AG08396 (cell line): ENCODE measurements at places on chromosomes 7 and 10.
A peak's percentile ranks its signal among the peaks of the same experiment; 100 is the strongest.

- DNase-seq = peak; percentile 48
These were observed 13.1 kb downstream of the IFT22 start for GRCh38 chr7:101308245-101309085.

DNA sequence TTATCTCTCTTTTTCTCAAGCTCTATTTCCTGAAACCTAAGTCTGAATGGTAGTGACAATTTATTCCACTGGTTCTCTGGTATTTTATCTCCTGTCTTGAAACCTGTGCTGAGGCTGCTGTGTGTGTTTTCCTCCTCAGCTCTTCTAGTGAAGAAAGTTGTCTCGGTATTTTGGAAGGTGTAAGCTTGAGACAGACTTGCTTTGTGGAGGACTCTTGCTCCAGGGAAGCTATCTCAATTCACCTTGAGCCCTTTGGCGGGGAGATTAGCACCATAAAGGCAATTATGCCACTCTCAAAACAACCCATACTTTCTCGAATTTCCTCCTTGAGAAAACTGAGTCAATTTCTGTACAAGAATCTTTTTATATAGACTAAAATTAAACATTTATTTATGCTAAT is 141.6 kb downstream of the THSD7A start:
- DNase-seq = no peak

DNA sequence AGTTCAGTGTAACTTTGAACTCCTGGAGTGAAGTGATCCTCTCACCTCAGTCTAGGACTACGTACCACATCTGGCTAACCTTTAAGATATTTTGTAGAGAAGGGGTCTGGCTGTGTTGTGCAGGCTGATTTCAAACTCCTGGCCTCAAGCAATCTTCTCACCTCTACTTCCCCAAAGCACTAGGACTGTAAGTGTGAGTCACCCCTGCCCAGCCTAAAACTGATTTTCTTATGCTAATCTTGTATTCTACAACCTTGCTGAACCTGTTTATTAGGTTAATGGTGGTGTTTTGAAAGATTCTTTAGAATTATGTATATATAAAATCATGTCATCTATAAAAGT is 58.0 kb downstream of the LCOR start:
- DNase-seq = no peak

DNA sequence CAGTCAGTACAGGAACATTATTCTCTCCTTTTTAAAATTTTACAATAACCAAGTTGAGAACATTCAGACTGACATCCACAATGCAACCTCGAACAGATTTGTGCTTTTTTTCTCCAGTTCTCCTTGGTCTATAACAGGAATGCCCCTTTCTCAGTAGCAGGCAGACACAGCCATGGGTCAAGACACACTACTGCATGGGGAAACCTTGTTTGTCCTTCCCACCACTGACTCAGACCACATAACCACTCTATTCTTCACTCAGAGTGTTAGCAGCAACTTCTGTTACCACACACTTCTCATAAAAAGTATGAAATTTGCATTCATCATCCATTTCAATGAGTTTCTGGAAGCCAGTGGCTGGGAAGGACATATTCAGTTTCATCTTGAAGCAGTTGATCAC is 421.7 kb downstream of the ADRA2A start:
- no peak for DNase-seq

GRCh38 chr10:113825791-113826190 is 28.1 kb downstream of the DCLRE1A start:
- DNase-seq = no peak

DNA sequence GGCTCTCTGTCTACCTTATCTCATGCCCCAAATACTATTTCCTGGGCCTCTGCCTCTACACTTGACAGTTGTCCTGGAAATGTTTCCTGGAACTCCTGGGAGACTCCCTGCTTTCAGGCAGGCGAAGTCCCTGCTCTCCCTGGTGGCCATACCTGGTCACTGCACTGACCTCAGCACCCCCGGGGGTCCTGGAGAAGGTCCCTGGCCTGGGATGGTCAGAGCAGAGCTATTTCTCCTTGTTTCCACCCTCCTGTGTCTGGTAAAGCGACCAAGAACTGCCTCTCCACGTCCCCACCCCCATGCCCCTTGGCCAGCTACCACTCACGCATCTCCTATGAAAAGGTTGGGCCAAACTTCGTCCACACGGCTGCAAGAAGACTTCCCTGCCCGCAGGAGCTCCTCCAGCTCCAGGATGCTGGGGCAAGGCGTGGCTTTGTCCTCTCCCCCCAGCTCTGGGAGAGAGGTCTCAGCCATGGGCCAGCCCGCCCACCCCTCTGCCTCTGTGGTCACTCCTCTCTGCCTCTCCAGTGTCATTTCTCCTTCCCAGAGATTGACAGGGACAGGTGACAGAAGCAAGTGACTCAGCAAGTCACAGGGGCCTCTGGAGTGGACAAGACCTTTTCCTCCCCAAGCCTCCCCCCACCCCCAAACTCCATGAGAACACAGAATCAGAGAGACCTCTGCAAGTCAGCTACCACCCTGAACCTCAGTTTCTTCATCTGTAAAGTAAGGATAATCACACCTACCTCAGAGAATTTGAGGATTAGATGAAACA is 2.6 kb upstream of the SAMD8 start:
- peak; percentile 64 for DNase-seq

GRCh38 chr7:132059141-132059540 is 502.7 kb upstream of the PODXL start:
- no peak for DNase-seq

GRCh38 chr7:99740573-99741440 is 5.8 kb upstream of the CYP3A7 start:
- peak; percentile 16 for DNase-seq

- peak; percentile 37 for DNase-seq
These were observed 18.6 kb upstream of the ZMIZ1 start for GRCh38 chr10:79049931-79050895.

DNA sequence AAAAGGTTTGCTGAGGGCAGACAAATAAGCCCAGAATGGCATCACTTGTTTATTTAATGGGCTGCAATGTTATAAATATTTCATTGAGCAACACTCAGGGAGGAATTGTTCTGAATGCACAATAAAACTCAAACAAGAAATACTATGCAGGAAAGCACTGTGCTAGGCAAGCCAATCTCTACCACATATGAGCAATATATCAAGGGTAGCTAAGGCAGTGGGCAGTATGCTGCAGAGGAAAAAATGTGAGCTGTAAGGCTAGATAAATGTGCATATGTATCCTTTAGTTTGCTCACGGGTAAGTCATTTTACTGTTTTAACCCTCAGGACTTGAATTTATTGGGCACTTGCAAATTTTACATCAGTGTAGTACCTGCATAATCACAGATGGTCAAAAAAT is 349.6 kb downstream of the CDC14C start:
- DNase-seq = no peak

GRCh38 chr7:87129848-87130247 is 22.4 kb upstream of the DMTF1 start:
- DNase-seq = no peak

DNA sequence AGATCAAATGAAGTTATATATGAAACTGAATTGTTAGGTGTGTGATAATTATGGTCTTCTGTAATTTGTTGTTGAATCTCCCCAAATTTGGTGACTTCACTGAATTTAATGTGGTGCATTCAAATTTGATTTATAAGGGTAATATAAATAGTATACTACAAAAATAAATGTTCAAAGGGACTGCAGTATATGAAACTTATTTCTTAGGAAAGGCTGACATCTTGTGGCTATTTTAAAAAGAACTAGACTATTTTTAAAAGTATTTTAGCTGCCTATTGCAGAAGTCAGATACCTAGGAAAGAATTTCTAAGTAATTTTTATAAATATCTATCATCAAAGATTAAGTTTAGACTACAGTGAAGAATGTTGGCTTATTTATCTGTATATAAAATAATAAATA is 36.6 kb downstream of the ATRNL1 start:
- peak; percentile 4 for DNase-seq

- no peak for DNase-seq
These were observed 124.2 kb downstream of the GNAT3 start for GRCh38 chr7:80387634-80388193.

DNA sequence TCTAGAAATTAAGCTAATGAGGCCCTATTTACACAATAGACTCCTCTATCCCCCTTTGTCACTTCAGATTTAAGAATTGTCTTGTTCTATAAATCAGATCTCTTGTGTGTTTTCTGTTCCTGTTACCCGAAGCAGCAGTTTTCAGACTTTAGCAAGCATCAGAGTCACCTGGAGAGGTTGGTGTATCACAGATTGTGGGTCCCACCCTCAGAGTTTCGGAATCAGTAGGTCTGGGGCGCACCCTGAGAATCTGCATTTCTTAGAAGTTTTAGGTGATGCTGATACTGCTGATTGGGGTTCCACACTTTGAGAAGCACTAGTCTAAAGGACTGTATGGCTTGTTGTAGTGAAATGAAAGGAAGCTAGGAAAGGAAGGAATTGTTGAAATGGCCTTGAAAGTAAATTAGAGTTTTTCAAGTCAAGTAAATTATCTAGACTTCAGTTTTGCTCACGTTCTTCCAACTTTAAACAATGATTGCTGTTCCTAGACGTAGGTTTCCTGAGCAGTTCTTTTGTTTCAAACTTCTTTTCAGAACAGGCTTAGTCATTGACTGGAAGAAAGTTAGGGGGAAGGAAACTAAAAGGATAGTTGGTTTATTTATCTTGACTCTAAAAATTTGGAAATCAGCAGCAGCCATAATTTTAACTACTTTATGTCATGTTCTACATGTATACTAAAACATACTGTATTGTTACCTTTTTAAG is 15.7 kb downstream of the BPGM start:
- no peak for DNase-seq

DNA sequence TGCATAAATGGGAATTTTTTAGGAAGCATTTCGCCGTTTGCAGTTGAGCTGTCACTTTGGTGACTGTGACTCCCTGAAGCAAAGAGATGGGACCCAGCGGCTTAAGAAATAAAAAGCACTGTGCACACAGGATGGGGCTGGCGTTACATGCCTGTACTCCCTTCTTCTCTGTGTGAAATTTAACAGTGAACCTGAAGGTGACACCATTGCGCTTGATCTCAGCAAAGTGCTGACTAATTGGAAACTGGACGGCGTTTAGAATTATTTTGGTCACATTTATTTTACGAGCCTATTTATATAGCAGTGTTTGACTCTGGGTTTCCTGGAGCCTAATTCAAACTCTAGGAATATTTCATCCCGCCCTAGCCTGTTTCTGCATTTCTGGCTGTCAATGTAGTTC is 146.2 kb downstream of the PAXIP1 start:
- no peak for DNase-seq

DNA sequence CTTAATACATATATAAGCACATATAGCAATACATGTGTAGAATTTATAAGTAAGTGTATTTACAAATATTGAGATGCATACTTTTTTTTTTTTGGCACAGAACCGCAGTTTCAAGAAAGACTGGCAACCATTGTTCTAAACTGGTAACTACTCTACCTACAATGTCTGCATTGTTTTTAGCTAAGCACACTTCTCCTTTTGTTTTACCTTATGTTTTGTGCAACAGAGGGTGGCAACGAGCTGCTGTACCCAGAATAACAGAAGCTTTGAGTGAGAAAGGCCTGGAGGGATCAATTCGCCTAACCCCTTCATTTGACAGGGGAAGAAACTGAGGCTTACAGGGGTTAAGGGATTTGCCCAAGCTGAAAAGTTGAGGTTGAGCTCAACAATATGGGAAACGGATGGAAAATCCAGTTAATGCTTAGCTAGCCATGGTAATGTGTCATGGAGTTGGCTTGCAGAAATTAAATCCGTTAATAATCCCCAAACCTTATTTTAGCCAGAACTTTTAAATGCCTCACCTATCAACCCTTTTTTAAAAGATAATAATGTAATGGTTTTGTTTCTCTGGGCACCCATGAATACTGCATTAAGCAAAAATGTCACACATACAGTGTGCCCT is 25.5 kb downstream of the FZD1 start:
- no peak for DNase-seq

- no peak for DNase-seq
These were observed 573.4 kb upstream of the CNTNAP2 start for GRCh38 chr7:145543242-145543641.

GRCh38 chr10:91472911-91473310 is 62.8 kb downstream of the HECTD2 start:
- DNase-seq = no peak

DNA sequence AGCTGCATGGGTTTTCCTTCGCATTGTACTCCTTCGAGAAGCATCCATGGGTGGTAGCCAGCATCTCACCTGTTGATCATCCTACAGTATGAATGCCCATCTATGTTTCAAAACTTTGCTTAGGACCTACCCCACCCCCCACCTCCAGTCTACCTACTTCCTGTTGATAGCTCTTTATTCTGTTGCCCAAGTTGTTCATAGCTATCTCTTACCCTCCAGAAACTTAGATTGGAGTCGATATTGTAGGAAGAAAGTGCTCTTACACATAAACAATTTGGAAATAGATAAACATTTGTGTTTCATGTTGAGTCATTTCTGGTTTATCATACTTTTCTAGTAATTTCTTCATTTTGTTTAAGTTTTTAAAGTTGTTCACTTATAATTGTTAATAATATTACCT is 90.1 kb downstream of the FAS start:
- no peak for DNase-seq

DNA sequence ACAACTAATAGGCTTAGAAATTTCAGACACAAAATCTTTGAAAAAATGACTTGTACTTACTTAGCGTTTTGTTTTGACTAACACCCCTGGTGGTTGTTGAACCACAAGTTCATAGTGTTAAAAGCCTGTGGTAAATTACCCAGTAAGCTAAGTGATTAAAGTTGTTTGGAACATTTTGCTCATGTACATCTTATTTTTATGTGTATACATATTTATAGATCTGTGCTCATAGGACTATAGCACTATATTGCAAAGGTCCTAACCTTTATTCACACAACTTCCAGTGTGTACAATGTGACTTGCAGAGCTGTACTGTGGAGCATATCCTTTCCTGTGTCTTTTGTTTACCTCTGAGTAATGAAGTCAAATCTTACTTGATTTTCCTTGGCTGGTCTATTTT is 79.6 kb downstream of the BMPR1A start:
- no peak for DNase-seq

GRCh38 chr10:78336402-78336791 is 302.7 kb downstream of the RPS24 start:
- DNase-seq = peak; percentile 86

GRCh38 chr7:657565-658119 is 68.9 kb upstream of the DNAAF5 start:
- DNase-seq = no peak

DNA sequence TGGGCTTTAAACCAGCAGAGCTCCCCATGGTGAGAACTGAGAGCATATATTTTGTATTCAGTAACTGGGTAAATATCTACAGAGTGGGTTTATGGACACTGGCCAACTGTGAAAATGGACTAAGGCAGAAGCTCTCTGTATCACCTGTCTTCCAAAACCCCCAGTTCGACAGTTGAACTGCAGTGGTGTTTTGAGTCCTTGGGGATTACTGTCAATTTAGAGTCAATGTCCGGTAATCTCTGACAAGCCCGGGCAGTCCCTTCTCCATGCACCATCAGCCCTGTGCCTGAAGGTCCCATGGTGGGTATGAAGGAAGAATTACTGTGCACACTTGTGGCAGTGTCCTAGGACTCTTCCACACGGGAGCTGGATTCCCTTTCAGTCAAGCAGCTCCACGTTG is 235.0 kb downstream of the CCSER2 start:
- no peak for DNase-seq

- no peak for DNase-seq
These were observed 2.4 kb downstream of the ZNF3 start for GRCh38 chr7:100079024-100079560.
